Left renal cortex interstitium (tissue), 4 donors: ENCODE measurements at places on chromosomes 13 and 19.

GRCh38 chr19:54883228-54883627 lies 9.2 kb downstream of the FCAR start:
- no peak for DNase-seq

DNA sequence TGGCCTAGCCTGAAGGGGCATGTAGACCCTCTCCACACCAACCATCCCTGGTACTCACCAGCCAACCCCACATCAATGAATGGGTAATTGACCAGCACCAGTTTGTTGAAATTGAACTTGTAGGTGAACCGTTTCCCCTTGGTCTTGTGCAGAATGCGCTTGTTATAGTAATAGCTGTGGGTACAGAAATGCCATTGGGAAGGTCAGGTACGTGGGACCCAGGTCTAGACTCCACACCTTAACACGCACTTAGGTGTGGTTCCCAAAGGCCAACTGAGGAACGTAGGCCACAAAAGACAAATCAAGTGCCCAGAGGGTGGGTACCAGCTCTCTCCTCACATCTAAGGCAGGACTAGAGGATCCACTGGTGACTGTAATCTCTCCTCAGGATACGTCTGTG lies 5.2 kb downstream of the ERF start:
- no peak for DNase-seq

GRCh38 chr19:46404753-46405468 lies 8.5 kb downstream of the CCDC8 start:
- DNase-seq = no peak

- no peak for DNase-seq
Measured at GRCh38 chr13:98133946-98134345, 8.9 kb upstream of the FARP1 start.

GRCh38 chr13:91534996-91535395 lies 136.6 kb downstream of the GPC5 start:
- DNase-seq = no peak

DNA sequence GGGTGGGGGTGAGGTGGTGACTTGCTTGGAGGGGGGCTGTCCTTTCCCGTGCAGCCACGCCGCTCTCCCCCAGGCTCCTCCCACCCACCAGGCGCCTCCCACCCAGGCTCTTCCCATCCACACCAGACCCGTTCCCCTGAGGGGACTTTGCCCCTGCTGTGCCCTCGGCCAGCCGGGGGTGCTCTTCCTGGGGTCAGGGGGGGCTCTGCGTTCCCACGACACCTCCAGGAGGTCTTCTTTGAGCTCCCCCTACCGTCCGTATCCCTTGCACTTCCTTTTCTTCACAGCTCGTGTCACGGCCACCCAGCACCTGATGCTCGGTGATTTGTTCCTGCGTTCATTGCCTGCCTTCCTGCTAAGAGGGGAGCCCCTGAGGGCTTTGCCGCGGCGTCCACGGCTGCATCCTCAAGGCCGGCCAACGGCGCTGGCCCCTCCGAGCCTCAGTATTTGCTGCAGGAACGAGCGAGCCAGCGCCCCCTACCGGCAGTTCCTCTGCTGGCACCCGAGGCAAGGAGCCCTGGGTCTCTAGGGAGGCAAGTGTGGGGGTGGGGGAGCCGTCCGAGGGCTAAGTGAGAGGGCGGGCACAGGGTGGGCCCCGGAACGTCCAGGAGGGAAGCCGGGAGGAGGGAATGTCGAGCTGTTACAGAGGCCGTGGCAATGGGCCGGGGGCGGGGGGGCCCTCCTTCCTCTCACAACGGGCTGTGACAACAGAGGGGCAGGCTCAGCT lies 11.8 kb downstream of the LRRC4B start:
- peak; percentile 75 for DNase-seq

- DNase-seq = no peak
Measured at GRCh38 chr19:18290302-18291018, 9.0 kb upstream of the JUND start.

DNA sequence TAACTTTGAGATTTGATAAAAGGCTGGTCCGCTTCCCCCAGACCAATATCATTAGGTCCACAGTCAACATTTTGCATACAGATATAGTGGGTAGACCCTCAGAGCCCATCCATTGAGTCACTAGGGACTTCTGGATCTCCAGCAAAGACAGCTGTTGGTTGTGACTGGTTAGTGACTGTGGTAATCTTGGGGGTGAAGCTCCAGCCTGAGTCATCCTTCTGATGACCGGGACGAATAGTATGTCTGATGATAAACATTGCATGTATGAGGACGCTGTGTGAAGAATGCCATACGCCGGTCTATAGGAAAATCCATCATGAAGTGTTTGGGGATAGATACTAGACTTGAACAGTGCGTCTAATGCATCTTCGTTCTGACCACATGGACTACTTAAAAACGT lies 307.0 kb downstream of the UQCRFS1 start:
- no peak for DNase-seq
